ENCODE measurements at places on chromosomes 4 and X.

- no peak for ATAC-seq
These were observed 106.0 kb downstream of the TMEM144 start for GRCh38 chr4:158316264-158316663.

- ATAC-seq, result no peak
These were observed 70.3 kb downstream of the PHOX2B start for GRCh38 chr4:41678086-41678816.

DNA sequence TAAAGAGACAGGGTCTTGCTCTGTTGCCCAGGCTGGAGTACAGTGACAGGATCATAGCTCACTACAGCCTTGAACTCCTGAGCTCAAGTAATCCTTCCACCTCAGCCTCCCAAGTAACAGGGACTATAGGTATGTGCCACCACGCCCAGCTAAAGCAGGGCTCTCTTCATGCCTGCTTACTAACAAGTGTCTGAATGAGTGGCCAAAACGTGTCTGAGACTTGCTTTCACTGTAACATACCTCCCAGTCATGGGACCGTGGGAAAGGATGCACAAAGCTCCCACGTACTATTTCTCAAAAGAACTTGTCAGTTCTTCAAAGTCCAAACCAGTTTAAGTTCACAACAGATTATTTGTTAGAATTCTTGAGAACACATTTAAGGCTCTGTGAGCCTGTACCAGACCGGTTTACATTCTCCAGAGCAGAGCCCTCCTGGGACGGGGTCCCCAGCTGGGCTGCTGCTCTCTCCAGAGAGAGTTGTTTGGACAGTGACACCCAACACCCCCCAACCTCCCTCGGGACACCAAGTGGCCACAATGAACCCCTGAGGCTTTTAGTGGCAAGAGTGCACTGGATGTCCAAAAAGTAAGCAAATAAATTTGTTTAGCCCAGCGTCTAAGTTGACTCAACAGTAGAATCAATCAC lies 24.1 kb downstream of the SH3KBP1 start:
- ATAC-seq, result peak; percentile 93

GRCh38 chr4:159178979-159179969 lies 76.4 kb downstream of the RAPGEF2 start:
- ATAC-seq, result no peak

- ATAC-seq, result no peak
These were observed 1.1 kb downstream of the ARHGAP36 start for GRCh38 chrX:131059246-131059645.

- ATAC-seq, result no peak
These were observed 122.5 kb downstream of the PTTG2 start for GRCh38 chr4:38082424-38083385.

DNA sequence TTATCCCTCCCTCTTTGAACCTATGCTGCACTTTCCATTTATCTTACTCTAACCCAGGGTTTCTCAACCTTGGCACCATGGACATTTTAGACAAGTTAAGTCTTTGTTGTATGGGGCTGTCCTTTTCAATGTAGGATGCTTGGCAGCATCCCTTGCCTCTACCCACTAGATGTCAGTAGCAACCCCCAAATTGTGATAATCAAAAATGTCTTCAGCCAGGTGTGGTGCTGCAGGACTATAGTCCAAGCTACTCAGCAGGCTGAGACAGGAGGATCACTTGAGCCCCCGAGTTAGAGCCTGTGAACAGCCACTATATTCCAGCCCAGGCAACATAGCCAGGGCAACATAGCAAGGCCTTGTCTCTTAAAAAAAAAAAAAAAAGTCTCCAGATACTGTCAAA lies 7.0 kb downstream of the LRCH2 start:
- ATAC-seq, result no peak

- ATAC-seq, result no peak
These were observed 1047.2 kb downstream of the GLUD2 start for GRCh38 chrX:122094611-122095010.

GRCh38 chrX:51494409-51494808 lies 2.0 kb downstream of the NUDT11 start:
- no peak for ATAC-seq

- no peak for ATAC-seq
These were observed 830.9 kb downstream of the TECRL start for GRCh38 chr4:63578383-63578782.

- ATAC-seq, result no peak
These were observed 17.6 kb upstream of the HS3ST1 start for GRCh38 chr4:11446155-11446811.

GRCh38 chrX:21153033-21153432 lies 221.2 kb upstream of the CNKSR2 start:
- ATAC-seq, result no peak

- ATAC-seq, result no peak
These were observed 46.1 kb downstream of the MID1IP1 start for GRCh38 chrX:38847206-38847902.

- peak; percentile 67 for ATAC-seq
These were observed 33.0 kb downstream of the GALNTL6 start for GRCh38 chr4:171846232-171846631.

DNA sequence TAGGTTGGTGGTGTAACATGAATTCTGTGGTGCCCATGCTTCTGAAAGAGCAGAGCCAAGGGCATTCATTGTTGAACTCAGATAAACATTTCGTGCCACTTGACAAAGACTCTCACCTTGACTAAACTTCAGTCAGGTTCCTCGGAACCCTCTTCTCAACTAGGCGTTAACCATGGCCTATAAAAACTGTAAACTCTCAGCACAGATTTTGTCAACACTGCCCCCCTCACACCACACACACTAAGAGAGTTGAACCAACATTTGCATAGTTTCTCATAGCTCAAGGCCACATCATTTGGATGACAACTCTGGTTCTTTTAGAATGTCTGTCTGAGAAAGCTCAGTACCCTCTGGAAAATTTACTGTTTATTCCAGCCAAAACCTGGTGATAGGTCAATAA lies 28.1 kb downstream of the CASP6 start:
- peak; percentile 36 for ATAC-seq

DNA sequence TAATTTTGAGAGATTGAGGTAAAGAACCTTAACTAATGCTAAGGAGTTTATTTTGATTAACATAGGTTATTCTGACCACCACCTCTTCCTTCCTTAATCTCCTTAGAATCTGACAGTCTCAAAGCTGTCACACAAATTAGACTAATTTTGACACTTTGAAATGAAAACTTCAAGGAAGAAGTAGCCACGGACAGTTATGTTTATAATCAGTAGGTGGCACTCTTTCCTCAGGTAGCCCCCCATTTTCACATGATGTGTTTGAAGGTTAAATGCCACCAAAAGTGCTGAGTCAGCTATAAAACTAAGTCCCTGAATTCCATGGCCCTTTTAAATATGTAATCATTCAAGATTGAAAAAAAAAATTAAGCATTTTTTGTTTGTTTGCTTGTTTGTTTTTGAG lies 22.4 kb downstream of the TMEM33 start:
- no peak for ATAC-seq

GRCh38 chr4:135359128-135359527 lies 1157.5 kb upstream of the PABPC4L start:
- no peak for ATAC-seq

DNA sequence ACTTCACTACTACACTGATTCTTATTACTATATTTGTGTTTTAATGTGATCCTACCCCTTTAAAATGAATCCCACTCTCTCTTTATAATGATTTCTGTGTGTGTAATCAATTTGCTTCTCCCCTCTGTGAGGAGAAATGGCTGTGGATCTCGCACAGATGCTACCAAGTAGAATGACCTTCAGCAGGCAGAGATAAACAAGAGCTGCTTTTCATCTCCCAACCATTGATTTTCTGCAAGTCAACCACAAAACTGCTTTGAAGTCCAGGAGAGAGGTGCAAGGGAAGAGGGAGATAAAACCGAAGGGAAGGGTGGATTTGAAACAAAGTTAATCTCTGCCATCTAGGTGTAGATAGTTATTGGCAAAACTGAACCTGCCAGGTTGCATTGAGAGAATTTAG lies 141.6 kb downstream of the NPNT start:
- no peak for ATAC-seq

- no peak for ATAC-seq
These were observed 593.0 kb upstream of the AADAT start for GRCh38 chr4:170682558-170683294.

- ATAC-seq, result no peak
These were observed 68.9 kb downstream of the PCDH19 start for GRCh38 chrX:100341142-100341510.

- ATAC-seq, result peak; percentile 71
These were observed at the start of gene DNASE1L1 for GRCh38 chrX:154409222-154409871. TSS of gene DNASE1L1 (minus strand) at chrX:154409254. CDS start at chrX:154405568, 3,686 bp downstream.

GRCh38 chr4:109985993-109986974 lies 73.6 kb downstream of the EGF start:
- no peak for ATAC-seq

DNA sequence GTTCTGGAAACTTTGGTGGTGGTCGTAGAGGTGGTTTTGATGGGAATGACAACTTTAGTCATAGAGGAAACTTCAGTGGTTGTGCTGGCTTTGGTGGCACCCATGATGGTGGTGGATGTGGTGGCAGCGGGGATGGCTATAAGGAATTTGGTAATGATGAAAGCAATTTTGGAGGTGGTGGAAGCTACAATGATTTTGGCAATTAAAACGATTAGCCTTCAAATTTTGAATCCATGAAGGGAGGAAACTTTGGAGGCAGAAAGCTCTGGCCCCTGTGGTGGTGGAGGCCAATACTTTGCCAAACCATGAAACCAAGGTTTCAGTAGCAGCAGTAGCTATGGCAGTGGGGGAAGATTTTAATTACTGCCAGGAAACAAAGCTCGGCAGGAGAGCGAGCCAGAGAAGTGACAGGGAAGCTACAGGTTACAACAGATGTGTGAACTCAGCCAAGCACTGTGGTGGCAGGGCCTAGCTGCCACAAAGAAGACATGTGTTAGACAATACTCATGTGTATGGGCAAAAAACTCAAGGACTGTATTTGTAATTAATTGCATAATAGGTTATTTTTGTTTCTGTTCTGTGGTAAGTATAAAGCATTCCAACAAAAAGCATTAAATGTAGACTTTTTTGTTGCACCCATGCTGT lies 23.2 kb upstream of the SOD3 start:
- no peak for ATAC-seq

DNA sequence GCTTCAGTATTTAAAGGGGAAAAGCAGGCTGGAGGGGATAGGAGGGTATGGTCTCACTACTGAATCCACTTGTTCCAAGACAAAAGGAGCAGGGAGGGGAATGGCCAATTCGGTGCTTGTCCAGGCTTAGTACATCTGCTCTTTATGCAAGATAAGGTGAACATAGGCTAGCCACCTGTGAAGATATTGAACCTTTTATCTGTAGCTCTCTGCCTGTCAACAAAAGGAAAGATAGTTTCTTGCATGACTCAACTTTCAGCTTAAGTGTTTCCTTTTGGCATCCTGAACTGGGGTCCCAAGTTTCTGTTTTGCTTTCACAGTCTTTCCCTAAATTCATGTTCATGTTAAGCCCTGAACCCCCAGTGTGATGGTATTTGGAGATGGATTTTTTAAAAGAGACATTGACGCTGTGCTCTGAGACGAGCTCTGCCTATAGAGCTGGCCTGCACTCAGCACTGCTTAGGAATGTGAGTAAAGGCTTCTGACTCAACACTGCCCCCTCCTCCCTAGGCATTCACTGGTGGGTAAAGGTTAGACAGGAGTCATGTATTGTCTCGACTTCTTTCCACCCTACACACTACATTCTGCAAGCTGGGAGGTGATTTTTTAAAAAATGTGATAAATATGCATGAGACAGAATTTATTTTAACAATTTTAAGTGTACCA lies 28.2 kb downstream of the FAM149A start:
- ATAC-seq, result no peak

- no peak for ATAC-seq
These were observed 59.2 kb upstream of the NKX1-1 start for GRCh38 chr4:1465173-1466033.

DNA sequence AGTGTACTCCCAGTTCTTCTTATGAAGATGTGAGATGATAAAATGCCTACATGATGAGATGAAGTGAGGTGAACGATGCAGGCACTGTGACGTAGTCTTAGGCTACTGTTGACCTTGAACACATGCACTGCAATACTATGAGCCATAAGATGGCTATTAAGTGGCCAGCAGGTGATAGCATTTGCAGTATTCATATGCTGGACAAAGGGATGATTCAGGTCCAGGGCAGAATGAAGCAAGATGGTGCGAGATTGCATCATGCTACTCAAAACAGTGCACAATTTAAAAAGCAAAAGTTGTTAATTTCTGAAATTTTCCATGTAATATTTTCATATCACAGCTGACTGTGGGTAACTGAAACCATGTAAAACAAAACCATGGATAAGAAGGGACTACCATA lies 781.4 kb downstream of the PCDH18 start:
- ATAC-seq, result no peak

GRCh38 chrX:14359727-14360126 lies 169.6 kb upstream of the GLRA2 start:
- ATAC-seq, result no peak

GRCh38 chr4:128540122-128540521 lies 252.5 kb upstream of the PGRMC2 start:
- no peak for ATAC-seq
